ENCODE measurements at places on chromosomes 11 and 22.

DNA sequence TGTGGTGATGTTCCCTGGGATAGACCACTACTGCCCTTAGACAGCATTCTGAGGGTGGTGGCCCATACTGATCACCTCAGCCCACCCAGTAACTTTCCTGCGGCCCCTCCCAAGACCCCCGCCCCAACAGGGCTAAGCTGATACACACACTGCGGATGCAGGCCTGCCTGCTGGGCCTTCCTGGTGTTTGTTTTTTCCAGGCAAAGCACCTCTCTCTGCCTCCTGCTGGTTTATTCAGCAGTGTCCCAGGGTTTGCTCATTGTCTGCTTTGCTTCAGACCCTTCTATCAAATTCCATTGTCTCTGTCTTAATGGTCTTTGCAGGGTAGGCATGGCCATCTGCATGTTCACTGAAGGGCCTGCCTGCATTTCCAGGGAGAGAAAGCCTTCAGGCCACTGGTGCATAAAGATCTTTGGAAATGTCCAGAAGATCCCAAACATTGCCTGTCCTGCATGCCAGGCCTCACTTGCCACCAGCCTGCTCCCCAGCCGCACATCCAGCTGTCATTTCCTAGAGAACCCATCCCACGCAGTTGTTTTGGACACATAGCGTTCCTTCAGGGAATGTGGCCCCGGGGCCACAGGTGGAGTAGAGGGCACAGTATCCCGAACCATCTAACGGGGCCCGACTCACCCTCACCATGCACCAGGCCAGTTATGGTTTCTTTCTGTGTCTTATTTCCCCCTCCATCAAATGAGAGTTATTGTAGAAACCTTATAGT is 50.2 kb downstream of the BCR start:
- no peak for DNase-seq

GRCh38 chr22:45521178-45521577 is 18.5 kb downstream of the FBLN1 start:
- no peak for DNase-seq

DNA sequence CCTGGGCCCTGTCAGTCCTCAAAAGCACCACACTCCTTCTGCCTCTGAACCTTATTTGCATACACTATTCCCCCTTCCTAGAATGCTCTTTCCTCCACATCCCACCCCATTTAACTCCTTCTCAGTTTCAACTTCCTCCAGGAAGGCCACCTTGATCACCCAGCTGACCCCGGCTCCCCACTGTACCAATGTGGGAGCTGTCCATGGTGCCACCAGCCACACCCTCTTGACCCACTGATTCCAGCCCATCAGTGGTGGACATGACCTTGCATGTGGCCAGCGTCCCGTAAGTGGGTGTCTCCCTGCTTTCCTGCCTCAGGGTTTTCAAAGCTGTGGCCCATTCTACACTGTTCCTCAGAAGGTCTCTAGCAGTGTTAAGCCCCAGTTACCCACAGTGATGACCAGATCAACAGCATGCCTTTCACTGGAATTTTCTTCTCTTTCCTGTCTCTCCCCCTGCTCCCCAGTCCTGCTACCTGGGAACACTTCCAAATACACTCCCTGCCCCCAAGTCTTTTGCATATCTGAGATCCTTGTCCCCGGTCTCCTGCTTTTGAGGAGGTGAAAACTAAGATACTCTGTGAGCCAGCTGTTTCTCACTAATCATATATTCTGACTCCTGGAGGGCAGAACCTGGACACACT is 346.6 kb downstream of the MN1 start:
- DNase-seq = no peak

DNA sequence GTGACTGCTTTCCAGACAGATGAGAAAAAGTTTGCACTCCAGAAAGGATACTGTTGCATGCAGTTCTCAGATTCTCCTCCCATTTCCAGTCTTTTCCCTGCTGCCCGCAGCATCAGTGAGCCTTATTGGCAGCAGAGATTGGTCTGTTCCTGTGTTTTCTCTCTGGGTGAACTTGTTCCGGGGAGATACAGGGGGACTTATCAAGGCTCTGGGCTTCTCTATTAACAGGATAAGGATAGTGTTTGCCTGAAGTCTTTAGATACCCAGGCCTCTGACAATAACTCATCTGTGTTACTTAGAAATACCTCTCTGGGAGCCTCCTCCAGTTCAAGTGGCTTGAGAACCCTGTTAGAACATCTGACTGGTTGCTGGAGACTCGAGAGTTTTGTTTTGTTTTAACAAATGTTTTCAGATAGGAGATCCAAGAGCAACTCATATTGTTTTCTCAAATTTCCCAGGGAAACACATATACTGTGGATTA is 154.7 kb downstream of the BLID start:
- DNase-seq = no peak

GRCh38 chr22:44925465-44926123 is 84.2 kb downstream of the PHF21B start:
- no peak for DNase-seq

DNA sequence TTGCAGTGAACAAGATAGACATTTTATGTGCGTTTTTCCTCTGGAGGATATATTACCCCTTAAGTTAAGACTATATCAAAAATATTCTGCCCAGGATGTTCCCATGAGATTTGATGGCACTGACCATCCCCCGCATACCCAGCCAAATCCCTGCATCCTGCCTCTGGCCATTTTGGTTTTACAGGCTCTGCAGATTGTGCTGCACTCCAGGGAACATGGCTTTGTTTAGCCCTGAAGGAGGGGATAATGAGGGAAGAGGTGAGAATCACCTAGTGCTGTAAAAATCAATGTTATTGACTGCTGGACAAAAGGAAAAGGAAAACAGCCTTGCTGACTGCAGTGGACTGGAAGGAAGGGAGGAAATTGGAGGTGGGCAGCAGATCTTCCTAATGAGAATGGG is 717.4 kb downstream of the DLG2 start:
- no peak for DNase-seq

GRCh38 chr22:39138357-39138997 is 14.0 kb downstream of the CBX7 start:
- DNase-seq = no peak

- DNase-seq = no peak
These were observed 35.5 kb upstream of the SLC25A1 start for GRCh38 chr22:19214078-19214473.

GRCh38 chr22:17562906-17563870 is at the start of gene SLC25A18:
TSS of gene SLC25A18 (plus strand) at chr22:17563498. CDS start at chr22:17579945, 16,447 bp downstream.
- peak; percentile 59 for DNase-seq

- DNase-seq = no peak
These were observed 47.9 kb downstream of the ASCL2 start for GRCh38 chr11:2222451-2222850.

DNA sequence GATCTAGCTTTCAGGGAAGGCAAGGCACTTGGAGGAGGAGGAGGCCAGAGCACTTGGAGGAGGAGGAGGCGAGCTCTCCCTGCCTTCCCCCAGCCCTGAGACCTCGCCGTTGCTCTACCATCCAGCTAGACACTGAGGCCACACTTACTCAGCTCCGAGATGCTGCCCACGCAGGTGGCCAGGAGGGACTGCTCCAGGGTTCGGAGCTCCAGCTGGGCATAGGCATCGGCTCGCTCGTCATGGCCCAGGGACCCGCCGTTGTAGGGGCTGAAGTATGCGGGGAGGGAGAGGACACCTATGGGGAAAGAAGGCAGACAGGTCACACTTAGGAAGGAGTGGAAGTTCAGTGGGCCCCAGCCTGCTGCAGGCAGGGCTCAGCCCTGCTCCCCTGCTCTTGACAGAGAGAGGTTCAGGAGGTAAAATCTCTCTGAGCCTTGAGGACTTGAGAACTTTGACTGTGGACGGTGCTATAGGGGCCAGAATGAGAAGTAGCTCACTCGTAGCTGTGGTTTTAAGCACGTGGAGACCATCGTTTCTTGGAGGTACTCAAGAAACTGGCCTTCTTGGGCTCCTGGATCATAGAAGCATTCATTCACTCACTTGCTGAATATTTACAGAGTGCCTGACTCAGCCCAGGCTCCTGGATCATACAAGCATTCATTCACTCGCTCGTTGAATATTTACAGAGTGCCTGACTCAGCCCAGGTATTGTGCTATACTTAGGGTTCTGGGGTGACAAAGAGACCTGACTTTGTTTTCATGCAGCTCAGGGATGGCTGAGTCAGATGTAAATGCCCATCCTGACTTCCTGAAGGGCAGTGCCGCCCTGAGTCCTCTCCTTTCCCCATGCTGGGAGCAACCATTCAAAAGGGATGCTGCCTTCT is 99.2 kb downstream of the NAT10 start:
- no peak for DNase-seq

- DNase-seq = no peak
These were observed 4.1 kb upstream of the USP18 start for GRCh38 chr22:18145676-18146388.

DNA sequence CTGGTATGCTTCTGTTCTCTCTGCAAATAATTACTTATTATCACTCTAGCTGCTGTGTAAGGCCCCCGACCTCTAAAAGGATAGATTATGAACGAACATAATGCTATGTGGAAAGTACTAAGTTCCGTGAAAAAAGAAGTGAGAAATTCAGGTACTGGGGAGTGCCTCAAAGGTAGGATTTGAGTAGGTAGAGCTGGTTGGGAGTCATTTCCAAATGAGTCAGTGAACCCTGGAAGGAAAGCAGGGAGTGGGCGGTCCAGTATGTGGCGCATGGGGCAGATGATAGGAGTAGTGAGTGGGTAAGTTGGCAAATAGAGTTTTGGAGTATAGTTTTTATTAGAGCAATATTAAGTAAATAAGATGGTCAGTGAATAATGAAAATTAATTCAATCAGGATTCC is 2.4 kb downstream of the ZC3H12C start:
- no peak for DNase-seq

DNA sequence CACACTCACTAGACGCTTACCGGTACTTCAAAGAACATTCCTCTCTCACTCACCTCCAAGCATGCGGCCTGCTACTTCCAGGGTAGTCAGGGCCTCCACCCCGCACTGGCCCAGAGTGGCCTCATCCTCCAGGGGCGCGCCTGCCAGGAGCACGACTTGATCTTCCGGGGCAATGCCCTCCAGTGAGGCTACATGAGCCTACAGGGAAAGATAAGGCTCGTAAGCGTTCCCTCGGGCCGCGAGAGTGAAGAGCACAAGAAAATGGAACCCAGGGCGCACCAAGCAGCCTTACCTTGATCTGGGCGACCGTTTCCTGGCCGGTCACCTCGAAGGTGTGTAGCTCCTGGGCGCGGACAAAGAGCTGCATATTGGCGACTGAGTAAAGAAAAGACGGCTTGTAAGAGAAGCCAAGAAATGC is 478 bp downstream of the FAU start:
- no peak for DNase-seq

DNA sequence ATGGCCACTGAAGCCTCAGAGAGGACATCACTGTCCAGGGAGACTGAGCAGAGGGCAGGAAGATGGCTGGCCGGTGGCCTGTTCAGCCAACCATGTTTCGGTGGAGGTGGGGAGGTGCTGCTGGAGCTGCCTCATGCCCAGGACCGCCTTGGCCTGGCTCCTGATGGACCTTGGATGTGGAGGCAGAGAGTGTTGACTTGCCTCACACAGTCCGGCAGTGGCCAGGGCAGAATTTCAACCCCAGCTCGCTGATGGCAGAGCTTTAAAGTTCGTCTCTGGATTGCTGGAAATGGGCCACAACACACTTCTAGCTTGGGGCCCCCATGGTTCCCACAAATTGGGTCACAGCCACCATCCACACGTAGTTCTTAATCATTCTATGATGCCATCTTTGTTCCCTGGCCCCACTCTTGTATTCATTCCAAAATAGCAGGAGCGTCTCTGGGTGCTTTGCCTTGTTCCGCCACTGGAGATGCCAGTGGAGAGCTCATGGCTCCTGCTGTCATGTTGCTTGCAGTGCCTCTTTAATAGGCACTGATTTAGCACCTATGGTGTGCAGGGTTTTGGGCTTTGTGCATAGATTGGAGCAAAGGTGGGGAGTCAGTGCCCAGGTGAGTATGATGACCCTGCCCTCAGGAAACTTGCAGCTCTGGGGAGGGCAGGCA is 5.6 kb downstream of the MAPK8IP1 start:
- DNase-seq = no peak

GRCh38 chr22:43295173-43295572 is 48.0 kb downstream of the SCUBE1 start:
- no peak for DNase-seq

DNA sequence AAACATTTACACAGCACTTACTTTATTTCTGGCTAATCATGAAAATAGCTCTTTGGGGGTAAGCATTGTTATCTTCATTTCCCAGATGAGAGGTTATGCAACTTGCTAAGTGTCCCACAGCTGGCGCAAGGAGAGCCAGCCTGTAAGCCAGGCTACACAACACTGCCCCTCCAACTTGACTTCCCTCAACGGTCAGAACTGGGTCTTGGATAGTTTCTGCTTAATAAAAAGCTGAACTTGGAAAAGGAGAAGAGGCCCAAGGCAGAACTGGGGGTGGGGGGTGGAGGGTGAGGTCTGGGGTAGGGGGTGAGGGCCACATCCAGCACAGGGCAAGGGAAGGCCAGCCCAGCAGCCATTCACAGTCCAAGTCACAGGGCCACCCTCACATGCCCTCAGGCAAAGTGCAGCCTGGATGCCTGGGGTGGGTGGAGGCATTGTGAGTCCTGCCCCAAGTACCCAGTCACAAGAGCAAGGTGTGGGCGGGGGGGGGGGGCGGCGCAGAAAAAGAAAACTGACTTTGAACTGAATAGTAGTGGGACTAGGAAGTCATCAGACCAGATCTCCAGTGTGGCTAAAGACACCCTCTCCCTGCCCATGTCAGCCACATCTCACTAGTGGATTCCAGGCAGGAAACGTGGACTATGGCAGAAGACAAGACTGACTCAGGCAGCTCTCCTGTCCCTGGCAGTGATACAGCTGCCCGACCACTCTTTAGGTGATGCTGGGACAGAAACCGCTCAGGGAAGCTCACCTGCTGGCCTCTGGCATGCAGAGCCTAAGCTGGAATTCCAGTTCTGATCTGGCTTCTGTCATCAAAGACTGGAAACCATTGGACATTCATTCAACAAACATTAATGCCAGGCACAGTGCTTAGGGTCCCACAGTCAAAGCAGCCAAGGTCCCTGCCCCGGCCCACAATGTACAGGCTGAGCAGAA is 52.4 kb downstream of the PACSIN2 start:
- DNase-seq = peak; percentile 48

DNA sequence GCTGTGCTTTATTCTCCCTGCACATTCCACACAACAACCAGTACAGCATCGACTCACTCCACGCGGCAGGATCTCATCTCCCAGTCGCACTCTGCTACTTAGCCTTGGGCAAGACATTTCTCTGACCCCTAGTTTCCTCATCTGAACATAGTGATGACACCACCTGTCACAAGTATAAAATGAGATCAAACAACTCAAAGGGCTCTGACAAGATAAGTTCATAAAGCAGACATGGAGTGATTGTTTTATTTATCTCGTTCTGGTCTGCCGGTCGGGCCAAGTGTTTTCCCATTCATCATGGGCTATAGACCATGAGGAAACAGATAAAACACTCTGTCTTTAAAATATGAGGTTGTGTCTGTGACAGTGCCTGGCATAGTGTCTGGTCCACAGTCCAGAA is 35.0 kb downstream of the DSCAML1 start:
- no peak for DNase-seq

All from left cardiac atrium (tissue), 4 donors.